ENCODE measurements at places on chromosomes 6 and 20.
A peak's percentile ranks its signal among the peaks of the same experiment; 100 is the strongest.

GRCh38 chr6:159760602-159761057 lies 1.2 kb upstream of the ACAT2 start:
- no peak for DNase-seq

DNA sequence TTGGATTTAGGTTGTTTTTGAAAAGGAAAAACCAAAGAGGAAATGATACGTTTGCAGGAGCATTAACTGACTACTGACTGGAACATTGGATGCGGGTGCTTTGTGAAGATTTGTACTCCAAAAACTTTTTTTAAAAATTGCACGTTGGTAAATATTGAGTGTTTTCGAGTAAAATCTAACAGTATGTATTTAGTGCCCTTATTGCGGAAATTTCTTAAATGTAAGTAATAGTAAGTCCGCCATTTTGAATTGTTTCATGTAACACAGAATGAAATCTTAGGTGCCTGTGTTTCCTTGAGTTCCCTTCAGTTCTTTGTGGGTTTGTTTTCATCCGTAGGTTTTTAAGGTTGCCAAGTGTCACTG lies 15.2 kb upstream of the LIN28B start:
- DNase-seq = no peak

GRCh38 chr6:137820425-137820824 lies 46.6 kb upstream of the TNFAIP3 start:
- DNase-seq = no peak

DNA sequence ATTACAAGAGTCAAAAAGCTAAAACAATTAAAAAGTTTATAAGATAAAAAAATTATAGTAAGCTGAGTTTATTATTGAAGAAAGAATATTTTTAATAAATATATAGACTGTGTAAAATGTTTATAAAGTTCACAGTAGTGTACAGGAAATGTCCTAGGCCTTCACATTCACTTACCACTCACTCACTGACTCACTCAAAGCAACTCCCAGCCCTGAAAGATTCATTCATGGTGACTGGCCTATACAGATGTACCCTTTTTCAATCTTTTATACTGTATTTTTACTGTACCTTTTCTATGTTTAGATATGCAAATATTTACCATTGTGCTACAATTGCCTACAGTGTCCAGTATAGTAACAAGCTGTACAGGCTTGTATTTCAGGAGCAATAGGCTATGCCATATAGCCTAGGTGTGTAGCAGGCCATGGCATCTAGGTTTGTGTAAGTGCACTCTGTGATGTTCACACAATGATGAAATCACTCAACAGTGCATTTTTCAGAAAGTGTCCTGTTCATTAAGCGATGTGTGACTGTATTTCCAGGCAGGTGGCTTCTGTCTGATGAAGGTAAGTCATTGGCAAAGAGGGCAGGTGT lies 130.2 kb downstream of the BTBD3 start:
- DNase-seq = no peak

- no peak for DNase-seq
Measured at GRCh38 chr6:105292689-105293339, 110.1 kb downstream of the PREP start.

GRCh38 chr6:51514748-51515402 lies 572.5 kb downstream of the PKHD1 start:
- DNase-seq = no peak

DNA sequence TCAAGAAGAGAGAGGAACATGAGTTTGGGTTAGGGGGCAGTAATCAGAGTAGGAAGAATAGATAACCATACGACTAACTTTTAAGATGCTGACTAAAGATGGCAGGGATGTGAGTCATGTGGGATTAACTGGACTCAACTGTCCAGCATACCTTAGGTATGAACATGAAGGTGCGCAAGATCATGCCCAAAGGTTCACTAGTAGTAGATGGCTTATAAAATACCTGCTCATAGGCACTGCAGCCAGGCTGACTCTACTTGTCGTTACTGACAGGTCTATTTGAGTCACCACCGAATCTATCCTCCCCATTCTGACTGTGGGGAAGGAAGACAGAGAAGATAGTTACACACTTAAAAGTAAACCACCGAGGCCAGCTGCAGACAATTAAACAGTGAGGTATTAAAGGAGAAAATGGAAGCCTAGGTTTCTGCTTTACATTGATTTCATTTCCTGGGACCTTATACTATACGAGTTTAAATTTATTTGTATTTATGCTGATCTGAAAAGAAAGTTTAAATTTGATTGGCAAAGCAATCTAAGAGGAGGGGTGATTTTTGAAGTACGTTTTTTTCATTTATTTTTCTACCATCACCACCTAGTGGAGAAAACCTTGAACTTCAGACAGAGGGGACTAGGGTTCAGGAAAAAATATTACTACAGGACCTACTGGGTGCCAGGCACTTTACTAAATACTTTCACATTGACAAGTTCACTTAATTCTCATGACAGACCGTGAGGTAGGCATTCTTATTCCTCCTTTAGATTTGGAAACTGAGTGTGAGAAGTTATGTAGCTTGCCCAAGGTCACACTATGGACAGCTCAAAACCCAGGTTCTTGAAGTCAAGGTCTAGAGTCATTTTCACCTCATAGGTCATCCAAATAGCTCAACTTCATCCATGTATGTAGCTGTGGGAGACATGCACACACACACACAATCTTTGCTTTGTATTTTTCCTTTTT lies 4.0 kb upstream of the WRNIP1 start:
- DNase-seq = no peak

DNA sequence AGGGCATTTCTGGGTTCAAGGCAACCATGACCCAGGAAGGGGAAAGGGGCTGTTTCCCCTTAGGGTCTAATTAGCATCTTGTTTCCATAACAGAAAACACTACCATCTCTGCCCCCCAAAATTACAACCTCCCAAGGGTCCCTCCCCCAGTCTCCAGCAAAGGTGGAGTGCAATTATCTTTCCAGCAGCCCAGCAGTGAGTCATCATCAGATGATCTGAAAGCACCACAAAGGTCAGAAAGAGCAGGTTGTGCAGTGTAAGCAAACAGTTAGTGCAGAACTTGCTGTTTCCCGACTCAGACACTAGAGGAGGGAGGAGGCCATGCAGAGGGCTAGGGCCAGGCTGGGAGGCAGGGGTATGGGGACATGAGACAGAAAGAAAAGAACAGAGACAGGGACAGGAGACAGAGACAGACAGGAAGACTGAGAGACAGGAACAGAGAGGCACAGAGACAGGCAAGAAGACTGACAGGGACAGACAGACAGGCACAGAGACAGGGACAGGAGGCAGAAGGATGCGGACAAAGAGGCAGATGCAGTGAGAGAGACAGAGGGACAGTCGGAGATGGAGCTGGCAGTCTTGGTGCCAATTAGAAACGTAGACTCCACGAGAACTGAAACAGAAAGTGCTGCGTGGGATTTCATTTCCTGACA lies 62.5 kb downstream of the PYGB start:
- peak; percentile 50 for DNase-seq

DNA sequence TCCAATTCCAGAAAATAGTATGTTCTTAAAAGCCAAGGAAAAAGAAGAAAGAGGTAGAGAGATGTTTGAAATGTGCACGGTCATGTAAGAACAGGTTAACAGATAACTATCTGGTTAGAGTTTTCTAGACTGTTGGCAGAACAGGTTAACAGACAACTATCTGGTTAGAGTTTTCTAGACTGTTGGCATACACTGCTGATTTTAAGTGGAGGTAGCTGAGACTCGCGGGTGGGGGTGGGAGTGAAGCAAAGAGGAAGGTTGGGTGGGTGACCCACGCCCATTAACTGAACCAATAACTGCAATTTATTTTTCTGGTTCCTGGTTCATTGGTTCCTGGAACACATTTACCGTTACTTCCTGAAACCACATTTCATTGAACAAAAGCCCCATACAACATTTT lies 157.5 kb downstream of the ELOVL4 start:
- no peak for DNase-seq

GRCh38 chr6:121592261-121592935 lies 157.0 kb downstream of the GJA1 start:
- DNase-seq = no peak

DNA sequence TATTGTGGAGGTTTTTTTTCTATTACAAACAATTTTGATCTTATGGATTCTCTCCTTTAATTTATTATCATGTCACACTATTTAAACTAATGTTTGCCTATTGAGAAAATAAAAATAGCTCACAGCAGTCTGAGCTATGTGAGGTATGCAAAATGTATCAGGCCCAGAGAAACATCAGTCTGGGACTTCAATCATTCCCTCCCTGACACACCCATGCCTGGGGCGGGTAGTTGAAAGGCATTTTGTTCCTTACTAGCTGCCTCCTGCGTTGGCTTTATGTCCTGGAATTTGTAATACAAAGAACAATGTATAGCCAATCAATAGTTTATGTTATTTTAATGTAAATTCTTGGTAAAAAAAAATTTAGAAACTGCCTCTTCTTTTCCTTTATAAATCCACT lies 403.3 kb downstream of the EPM2A start:
- no peak for DNase-seq

DNA sequence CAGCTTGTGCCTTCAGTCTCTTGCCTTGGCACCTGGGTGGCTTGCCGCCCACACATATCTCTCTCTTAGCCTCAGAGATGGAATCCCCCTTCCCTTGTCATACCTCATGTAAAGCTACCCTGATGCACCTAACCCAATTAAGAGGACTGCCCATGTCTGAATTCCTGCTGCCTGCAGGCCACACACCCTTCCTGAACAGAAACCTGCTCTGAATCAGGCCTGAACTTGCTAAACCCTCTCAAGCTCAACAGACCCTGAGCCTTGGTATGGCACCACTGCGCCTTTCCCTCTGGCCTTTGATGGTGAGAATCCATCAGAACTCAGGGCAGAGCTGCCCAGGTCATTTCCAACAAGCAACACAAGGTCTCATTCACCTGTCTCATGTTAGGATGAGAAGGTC lies 5.2 kb downstream of the RAET1G start:
- no peak for DNase-seq

DNA sequence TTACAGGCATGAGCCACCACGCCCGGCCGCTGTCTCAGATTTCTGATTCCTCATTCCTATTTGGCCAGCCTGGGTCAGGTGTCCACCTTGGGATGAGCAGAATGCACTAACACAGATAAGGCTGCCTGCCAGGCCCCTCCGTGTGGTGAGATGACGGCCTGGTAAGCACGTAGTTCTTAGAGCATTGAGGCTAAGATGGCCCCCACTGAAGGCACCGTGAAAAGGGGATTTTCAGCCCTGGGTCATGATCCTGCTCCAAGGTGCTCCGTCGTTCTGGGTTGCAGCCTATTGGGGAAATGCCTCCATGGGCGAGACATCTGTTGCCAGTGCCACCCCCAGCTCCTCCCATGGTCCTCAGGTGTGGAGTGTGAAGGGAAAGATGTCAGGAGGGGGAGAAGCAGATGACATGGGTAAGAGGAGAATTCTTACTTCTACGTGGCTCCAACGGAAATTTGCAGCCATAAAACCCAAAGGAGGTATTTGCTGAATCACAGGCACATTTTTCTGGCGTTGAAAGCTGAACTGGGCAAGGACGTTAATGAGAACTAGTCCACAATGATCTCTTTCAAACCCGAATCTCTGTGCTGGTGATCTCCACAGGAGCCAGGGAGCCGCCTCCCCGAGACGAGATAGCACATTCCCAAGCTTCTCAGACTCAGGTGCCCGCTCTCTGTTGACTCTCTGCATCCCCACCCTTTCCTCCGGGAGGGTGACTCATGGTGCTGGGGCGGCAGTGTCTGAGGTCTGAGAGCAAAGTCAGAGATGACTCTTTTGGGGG lies 34.0 kb upstream of the BMP6 start:
- DNase-seq = no peak

DNA sequence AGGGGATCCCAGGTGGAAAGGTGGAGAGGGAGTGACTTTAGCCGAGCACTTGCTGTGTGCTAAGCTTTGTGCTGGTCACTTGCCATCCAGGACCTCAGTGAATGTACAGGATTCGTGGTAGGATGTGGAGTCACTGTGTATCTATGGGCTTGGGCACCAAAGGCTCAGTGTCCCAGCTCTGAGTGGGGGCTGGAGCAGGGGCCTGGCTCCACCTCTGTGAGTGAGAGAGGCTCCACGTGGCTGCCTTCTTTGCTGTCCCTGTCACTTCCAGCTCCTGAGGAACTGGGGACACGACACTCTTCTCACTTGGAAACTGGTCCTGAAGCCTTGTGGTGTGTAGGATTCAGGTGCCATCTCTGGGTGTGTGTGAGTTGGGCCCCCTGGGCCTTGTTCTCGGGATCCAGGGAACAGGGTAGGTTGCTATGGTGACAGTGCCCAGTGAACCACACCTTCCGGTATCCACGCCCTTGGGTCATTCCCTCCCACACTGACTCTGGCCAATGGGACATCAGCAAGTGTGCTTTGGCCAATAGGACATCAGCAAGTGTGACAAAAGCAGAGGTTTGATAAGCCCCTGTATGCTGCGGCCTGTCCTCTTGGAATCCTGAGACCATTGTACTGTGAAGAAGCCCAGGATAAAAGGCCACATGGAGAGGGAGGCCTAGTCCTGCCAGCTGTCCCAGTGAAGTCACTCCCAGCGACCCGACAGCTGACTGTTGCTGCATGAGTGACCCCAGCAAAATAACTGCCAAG lies 87.7 kb downstream of the CDH22 start:
- no peak for DNase-seq

- no peak for DNase-seq
Measured at GRCh38 chr6:15433511-15433861, 187.6 kb downstream of the JARID2 start.

GRCh38 chr6:168116975-168117899 lies 38.2 kb upstream of the FRMD1 start:
- DNase-seq = no peak

DNA sequence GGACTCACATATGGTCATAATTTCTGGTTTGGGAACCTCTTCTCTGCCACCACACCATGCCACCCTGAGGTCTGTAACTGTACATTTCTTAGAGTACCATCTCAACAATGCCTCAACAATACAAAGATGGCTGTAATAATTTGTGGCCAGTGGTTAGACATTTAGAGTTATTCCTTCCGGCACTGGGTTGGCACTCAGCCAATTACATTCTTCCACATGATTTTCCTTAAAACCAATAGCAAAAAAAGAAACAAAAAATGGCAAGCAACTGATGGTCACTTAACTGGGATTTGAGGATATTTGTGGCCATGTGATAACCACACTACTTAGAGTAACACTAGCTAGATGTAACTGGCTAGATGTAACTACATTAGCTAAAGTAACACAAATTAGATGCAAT lies 79.9 kb downstream of the SEL1L2 start:
- no peak for DNase-seq

DNA sequence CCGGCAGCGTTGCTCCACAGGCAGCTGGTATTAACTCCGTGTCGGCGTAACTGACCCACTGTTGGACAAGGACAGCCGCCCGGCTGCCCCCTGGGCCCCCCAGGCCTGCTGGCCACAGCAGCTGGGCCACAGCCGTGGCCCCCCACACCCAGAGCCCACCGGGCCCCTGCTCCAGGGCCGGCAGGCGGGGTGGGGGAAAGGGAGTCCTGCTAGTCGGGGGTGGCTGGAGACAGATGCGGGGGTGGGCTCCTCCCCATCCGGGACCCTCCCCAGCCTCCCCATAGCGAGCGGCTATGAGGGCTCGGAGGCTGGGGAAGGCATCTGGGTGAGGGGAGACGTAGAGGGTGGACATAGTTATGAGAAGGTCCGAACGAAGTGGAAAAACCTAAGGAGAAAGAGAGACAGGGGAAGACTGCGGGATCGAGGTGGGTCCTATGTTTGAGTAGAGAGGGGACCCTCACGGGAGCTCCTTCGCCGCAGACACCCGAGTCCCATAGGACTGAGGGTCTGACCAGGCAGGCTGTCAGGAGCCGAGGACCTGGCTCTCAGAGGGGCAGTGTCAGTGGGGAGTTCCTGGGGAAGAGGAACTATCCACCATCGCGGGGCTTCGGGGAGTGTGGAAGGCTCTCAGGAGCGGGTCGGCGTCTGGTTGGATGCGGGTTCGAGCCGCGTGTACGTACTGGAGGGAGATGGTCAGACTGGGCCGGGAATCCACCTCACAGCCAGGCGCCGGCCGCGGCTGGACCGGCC lies 511 bp downstream of the VARS1 start:
- DNase-seq = no peak

- DNase-seq = peak; percentile 67
Measured at GRCh38 chr6:131427434-131428058, 145.5 kb upstream of the ARG1 start.
